ENCODE measurements at places on chromosomes 13 and 19. TPM values are rescaled to one million over a fixed set of nuclear protein-coding genes. Genes with fewer than 3 reads are reported as not detected.
A peak's percentile ranks its signal among the peaks of the same experiment; 100 is the strongest.

DNA sequence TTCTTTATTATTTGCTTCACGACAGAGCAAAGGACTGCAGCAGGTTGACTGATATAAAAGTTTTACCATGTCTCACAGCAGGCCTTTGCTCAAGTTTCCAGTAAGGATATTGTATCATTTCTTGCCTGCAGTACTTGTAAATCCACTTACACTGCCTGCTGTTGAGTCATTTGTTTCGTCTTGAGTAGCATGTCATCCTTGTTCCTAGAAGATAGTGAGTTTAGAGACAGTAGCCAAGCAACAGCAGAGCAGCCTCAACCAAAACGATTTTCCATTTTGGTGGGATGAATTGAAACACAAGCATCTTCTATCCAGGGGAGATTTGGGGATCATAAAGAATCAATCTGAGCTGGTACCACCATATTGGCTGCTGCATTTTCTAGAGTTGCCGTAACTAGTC is 24.0 kb upstream of the ALOX5AP start:
- no peak for DNase-seq

Gene ZNF418
- 11.0 TPM for total RNA-seq

GRCh38 chr13:74987124-74987690 is 494.8 kb downstream of the TBC1D4 start:
- no peak for DNase-seq

DNA sequence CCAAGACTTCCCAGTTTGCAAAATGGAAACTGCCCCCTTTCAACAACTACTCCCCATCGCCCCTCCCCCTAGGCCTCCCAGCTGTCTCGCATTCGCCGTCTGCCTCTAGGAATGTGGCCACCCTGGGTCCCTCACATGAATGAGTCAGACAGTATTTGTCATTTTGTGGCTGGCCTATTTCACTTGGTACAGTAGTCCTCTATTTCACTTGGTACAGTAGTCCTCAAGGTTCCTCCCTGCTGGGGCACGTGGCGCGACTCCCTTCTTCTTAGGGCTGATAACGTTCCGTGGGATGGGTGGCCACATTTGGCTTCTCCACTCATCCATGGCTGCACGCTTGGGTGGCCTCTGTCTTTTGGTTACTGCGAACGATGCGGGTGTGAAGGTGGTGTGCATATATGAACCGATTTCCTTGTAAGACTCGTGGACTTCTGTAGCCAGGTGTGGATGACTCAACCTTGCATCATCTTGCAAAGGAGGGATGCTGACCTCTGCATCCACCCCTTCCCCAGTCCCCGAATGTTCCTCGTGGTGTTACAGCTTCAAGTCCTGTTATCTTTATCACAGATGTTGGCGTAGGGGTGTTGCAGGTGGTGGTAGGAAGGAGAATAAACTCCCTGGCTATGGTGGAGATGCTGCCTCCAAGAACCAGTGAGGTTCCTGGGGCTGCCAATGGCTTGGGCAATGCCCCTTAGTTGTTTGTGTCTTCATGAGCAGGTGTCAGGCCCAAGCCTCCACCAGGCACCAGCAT is 112.1 kb upstream of the SOX1 start:
- DNase-seq = no peak

DNA sequence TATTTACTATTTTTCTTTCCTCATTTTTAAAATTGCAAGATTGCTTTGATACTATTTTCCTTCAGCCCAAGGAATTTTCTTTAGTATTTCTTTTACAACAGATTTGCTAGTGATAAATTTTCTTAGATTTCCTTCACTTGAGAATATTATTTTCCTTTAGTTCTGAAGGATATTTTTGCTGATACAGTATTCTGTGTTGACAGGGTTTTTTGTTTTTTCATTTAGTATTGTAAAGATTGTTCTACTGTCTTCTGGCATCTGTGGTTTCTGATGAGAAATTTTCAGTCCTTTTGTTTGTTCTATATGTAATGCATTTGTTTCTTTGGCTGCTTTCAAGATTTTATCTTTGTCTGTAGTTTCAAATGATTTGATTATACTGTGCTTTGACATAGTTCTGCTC is 20.7 kb downstream of the RAP2A start:
- DNase-seq = no peak

- peak; percentile 83 for DNase-seq
Observed at GRCh38 chr19:13164343-13165161, 14.3 kb downstream of the IER2 start.

Gene LYL1
- total RNA-seq = 9.4 TPM

DNA sequence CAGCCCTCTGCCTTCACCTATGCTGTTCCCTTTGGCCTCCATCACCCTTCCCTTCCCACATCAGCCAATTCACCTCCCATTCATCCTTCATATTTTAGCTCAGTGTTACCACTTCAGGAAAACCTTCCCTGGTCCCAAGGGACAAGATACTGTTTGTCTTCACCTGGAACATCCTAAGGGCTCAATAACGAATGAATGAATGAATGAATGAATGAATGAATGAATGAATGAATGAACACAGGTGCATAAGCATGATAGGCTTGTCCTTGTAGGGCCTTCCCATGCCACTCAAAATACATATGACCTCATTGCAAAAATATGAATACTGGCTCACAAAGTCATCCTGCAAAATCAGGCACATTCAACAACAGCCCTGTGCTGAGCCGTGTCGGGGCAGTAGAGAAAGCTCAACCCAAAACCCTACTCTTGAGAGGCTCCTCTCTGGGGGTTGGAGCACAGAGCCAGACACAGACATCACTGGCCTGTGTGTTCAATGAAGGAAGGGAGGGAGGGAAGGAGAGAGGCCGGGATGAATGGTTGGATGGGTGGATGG is 33.7 kb upstream of the TPM4 start:
- DNase-seq = no peak

DNA sequence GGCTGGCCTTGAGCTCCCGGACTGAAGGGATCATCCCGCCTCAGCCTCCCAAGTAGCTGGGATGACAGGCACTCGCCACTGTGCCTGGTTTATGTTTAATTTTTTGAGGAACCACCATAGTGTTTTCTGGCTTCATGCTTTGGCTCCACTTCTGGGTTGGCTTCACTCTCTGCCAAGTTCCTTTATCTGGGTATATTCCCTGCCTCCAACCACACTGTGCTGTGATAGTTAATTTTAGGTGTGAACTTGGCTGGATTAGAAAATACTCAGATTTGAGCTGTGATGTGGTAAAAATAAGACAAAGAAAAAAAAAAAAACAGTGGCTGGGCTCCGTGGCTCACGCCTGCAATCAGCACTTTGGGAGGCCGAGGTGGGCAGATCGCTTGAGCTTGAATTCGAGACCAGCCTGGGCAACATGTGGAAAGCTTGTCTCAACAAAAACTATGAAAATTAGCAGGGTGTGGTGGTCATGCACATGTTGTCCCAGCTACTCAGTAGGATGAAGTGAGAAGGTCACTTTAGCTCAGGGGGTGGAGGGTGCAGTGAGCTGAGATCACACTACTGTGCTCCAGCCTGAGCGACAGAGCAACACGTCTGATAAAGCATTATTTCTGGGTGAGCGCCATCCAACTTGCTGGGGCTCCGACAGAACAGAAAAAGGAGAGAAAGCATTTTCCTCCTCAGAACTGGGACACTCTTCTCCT is 7.5 kb upstream of the ILF3 start:
- no peak for DNase-seq

DNA sequence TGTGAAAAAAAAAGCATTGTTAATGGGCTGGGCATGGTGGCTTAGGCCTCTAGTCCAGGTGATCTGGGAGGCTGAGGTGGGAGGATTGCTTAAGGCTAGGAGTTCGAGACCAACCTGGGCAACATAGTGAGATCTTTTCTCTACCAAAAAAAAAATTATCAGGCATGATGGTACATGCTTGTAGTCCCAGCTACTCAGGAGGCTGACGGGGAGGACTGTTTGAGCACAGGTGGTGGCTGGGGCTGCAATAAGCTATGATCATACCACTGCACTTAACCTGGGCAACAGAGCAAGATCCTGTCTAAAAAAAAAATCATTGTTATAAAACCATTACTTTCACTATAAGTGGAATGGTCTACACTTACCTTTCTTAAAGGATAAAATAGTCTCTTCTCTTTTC is 30.4 kb downstream of the GPC6 start:
- no peak for DNase-seq

- DNase-seq = no peak
Observed at GRCh38 chr13:87684850-87685742, 13.9 kb downstream of the SLITRK5 start.

GRCh38 chr19:53927739-53928138 is 18.7 kb downstream of the CACNG7 start:
- no peak for DNase-seq

Gene MIR17HG
- total RNA-seq = 0.81 TPM

Gene TPTE2
- total RNA-seq = not detected

GRCh38 chr19:8611877-8612806 is 1.6 kb upstream of the ADAMTS10 start:
- peak; percentile 84 for DNase-seq

- DNase-seq = no peak
Observed at GRCh38 chr19:49425922-49426592, 869 bp downstream of the GFY start.

DNA sequence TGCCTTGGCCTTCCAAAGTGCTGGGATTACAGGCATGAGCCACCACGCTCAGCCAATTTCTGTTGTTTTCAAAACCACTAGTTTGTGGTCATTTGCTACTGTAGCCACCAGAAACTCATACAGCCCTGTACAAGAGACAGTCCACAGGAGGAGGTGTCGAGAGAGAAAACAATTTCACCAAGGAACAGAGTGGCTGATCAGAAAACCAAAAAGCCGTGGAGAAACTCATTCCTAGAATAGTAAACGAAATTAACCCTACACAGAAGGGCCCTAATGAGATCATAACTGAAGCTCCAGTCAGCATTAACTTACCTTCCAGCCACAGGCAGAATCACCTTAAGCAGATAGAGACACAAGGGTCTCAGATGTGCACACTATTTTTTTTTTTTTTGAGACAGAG is 3.8 kb upstream of the CCDC124 start:
- DNase-seq = no peak

Gene MUC16
- total RNA-seq = 0.05 TPM
